Pulmonary artery endothelial cell (primary cell): ENCODE measurements at places on chromosomes 6 and 20.

- no peak for DNase-seq
Observed at GRCh38 chr6:84329516-84329915, 102.1 kb upstream of the CEP162 start.

GRCh38 chr6:37916149-37916548 is 96.6 kb downstream of the ZFAND3 start:
- no peak for DNase-seq

DNA sequence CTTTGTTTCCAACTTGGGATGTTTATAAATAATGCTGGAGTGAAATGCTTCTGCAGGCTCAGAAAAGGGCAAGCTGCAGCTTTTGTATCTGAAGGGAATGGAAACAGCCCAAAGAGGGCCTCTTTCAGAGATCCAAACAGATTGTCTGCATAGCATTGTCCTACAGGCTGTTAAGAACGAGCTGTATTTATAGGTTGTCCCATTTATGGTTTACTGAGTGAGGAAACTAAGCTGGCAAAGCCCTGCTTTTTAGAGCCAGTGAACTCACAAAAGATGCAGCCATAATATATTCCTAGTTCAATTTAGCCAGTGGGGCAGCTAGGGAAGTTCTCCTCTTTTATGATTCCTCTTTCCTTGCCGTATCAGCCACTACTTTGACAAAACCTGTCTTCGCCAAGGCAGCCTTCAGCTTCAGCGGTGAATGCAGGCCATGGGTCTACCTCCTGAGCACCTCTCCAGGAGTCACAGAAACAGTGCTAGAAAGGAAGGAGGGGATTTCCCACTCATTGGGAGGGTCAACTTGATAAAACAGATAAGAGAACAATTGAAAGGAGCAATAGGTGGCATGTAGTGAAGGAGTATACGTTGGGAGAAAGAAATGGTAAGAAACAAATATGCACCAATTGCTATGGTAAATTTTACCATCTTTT is 15.0 kb downstream of the KIAA0319 start:
- no peak for DNase-seq

GRCh38 chr6:147361311-147361981 is 147.0 kb upstream of the SAMD5 start:
- DNase-seq = no peak

DNA sequence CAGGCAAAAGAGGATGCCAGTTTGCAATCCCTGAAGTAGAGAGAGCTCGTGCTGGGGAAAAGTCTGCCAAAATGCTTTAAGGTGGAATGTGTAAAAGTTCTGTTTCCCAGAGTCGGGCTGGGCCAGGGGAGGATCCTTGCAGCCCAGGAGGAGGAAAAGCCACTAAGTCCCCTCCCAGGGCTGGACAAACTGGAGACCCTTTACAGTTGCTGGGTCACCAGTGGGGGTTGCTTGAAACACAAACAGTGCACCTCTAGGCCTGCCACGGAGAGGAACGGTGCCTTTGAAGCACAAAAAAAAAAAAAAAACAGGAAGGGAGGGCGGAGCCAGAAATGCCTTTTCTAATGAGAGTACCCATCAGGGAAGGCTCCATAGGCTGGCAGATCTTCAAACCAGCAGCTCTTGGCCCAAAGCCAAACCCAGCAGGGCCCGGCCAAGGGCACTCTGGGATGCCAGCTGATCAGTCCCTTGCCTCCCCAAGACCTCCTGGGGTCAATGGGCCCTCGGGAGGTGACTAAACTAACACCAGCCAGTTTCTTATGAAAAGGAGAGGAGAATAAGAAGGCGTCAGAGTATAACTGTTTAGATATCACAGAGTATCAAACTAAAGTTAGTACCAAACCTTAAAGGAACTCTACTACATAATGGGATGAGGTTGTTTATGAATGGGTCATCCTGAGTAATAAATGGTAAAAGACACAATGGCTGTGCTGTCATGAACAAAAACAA is 23.7 kb downstream of the HLA-A start:
- DNase-seq = no peak

DNA sequence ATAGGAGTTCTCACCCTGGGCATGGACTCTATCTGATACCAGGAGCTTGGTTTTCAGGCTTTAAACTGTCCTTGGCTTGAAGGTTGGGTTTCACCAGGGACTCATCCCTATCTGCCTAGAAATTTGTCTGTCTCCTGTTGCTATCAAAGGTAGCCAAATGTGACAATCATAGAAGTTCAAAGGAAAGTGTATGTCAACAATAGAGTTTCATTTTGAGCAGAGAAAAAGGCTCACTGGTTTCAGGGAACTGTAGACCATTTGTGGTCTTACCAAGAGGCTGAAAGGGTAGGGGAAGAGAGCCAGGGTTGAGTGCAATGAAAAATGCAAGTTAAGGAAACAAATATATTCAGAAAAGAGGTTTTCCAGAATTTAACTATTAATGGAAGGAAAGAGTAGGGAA is 966.8 kb upstream of the CITED2 start:
- no peak for DNase-seq

- DNase-seq = no peak
Observed at GRCh38 chr6:101700655-101701054, 307.1 kb downstream of the GRIK2 start.

GRCh38 chr6:19753826-19754225 is 83.3 kb upstream of the ID4 start:
- DNase-seq = no peak

DNA sequence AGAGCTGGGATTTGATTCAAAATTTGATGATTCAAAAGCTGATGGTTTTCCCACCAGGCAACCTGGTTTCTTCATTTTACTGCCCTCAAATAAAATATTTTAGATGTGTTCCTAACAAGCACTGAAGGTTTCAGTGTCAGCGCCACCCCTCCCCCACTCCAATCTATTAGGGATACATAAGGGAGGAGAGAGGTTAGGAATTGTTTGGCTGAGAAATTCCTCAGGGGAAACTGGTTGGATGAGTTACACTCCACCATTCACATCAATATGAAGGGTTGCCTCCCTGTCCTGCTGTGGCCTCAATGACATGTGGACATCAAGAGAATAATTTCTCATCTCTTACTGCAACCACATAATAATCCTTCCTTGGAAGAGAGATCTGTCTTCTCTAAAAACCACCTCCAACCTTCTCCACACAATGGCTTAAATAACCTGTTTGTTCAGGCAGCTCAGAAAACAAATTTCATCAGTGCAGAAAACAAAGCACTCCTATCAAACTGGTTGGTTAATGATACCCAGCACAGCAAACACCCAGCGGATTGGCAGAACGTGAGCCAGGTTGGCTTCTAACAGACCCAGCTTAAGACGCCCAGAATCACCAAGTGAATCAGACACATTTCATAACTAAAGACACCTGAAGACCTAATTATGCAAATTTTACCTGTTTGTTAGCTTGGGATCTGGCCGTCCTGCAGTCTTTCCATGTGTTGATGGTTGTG is 136.0 kb upstream of the SGK1 start:
- DNase-seq = no peak

GRCh38 chr6:3490625-3490980 is 33.8 kb upstream of the SLC22A23 start:
- DNase-seq = no peak

DNA sequence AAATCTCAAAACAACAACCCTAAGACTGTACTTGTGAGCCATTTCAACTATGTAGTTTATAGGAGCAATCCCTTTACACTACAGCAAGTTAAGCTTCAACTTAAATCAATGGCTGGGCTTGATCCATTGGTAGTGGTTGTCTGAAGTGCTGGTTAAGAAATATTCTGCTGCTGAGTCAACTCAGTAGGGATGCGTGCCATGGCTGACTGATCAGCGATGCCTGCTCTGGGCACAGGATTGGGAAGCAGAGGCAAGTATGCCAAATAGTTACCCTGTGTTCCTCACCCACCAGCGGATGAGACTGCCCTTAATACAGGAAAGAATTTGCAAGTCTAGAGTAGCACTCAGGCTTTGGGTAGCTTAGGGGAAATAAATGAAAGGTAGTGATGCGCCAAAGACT is 41.5 kb downstream of the GCM1 start:
- DNase-seq = no peak

DNA sequence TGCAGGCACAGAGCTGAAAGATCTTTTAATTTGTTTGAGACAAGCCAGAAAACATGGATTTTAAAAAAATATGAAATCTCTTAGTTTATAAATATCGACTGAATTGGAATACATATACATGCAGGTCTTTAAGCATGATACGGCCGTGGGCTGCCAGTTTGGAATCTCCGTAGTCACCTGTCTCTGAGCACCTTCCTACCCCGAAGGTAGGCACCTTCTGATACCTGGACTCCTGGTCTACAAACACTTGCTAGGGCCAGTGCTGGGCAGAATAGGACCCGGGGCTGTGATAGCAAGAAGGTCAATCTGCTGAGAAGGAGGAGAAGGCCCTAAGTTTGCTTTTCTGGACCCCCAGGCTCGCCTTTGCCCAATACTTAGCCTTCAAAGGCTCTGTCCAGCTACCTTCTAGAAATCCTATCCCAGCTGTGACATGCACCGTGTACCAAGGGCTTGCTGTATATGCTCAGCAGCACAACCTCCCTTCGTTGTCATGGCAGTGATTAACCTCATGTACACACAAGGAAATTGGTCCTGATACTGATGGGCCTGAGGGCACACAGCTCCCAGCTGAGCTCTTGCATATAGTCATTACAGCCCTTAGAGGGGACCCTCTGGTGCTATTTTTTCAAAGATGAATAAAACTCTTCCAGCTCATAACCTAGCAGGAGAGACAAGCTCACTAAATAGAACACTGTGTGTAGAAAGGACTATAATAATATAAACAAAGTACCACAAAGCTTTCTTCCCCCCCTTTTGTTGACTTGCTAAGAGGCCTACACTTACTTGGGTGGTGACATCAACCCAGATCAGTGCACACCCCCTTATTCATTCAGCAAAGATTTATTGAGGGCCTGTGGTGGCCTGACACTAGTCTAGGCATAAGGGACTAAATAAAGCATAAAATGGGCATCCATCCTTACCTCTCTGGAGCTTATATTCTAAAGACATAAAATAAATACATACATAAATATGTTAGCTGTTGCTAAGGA is 17.7 kb downstream of the SNPH start:
- DNase-seq = no peak

DNA sequence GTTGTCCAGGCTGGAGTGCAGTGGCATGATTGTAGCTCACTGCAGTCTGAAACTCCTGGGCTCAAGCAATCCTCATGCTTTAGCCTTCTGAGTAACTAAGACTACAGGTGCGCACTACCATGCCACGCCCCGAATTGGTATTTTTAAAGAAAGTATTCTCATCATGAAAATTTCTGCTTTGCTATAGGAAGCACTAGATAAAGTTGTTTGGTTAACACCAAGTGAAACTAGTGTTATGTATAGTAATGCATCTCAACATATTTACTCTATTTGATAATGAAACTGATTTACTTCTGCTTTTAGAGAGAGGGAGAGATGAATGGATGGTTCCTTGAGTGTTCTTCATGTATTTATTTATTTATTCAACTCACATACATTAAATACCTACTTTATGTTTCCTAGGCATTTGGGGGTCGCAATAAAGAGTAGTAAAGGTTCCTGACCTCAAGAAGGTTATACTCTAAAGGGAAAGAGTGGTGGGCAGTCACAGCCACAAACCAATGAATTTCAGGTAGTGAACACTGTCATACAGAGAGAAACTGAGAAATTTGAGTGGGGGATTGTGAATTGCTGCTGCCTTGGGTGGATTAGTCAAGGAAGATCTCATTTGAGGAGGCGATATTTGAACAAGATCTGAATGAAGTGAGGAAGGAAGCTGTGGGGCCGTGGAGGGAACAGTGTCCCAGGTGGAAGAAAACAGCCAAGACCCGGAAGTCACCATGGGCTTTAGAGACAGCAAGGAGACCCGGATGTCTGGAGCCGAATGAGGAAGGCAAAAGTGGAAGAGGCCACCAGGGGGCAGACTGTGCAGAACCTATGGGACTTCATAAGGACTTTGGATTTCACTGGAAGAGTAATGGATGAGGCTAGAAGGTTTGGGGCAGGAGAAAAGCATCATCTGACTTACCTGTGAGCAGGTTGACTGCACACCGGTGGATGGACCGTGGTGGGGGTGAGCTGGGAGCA is 185.6 kb downstream of the TSHZ2 start:
- DNase-seq = peak; percentile 7

DNA sequence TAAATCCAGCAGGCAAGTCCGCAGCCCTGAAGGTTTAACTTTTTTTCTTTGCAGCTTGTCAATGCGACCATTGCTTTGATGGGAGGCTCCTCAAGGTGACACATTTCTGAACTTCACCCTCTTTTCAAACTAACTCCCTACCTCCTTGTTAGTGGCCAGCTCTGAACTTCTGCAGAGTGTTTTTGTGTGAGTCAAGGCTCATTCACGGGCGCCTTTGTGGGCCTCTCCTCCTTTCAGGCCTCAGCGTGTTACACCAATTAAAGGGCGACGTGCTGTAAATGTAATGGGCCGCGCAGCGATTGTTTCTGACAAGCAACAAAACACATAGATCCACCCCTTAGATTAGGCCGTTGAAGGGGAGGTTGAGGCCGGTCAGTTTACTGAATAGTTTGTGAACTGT is 45.5 kb upstream of the NR2E1 start:
- no peak for DNase-seq

DNA sequence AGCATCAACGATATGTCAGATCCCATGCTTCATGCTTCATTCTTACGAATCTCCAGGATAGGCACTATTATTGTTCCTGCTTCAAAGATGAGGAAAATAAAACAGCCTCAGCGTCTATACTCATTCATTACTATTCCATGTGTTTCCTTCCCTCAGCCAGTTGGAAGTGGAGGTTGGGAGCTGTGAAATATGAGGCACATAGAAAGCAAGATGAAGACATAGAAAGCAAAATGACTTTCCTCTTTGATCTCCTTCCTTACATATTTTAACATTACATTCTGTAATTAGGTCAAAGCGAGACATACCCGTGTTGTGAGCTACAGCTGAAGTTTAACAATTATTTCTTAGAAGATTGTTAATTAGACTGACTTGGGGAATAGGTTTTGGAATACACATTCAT is 125.4 kb downstream of the FYN start:
- DNase-seq = no peak

GRCh38 chr6:170080169-170080827 is 210.6 kb downstream of the DLL1 start:
- no peak for DNase-seq

- no peak for DNase-seq
Observed at GRCh38 chr6:103183831-103184411, 1675.8 kb downstream of the HACE1 start.

GRCh38 chr20:57484772-57485171 is 40.2 kb downstream of the CTCFL start:
- no peak for DNase-seq

DNA sequence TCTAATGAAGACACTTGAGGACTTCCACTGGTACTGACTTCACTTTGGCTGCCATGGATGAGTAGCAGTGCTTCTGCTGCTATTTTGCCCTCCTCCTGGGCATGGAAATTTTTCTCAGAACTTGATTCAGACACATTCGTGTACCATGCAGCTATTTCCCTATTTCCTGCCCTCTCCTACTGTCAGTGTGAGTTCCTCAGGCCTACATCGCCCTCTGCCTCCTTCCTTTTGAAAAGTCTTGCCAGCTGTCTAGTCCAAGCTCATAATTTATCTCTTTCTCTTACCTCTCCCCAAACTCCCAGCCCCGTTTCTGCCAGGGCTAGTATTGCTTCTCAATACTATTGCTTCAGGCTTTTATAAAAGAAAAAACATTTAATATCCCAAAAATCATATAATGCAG is 470.2 kb downstream of the ADGRB3 start:
- DNase-seq = no peak

- DNase-seq = peak; percentile 85
Observed at GRCh38 chr6:17012421-17013225, 89.2 kb upstream of the STMND1 start.
